ENCODE measurements at places on chromosomes 16 and 17. TPM values are rescaled to one million over a fixed set of nuclear protein-coding genes. Genes with fewer than 3 reads are reported as not detected.

The HCRT gene
- total RNA-seq = not detected

The ZNF821 gene
- 35.6 TPM for total RNA-seq

GRCh38 chr16:86701286-86701975 is 123.1 kb downstream of the FOXL1 start:
- DNase-seq = no peak

- DNase-seq = no peak
Measured at GRCh38 chr17:21373036-21373435, 3.1 kb upstream of the KCNJ12 start.

The TBC1D3B gene
- 17.2 TPM for total RNA-seq

GRCh38 chr17:63529711-63530556 is 6.8 kb downstream of the KCNH6 start:
- no peak for DNase-seq

- no peak for DNase-seq
Measured at GRCh38 chr17:48460052-48460451, 30.0 kb upstream of the SKAP1 start.

The CUEDC1 gene
- not detected for total RNA-seq
